ENCODE measurements at places on chromosomes 3 and 15.

DNA sequence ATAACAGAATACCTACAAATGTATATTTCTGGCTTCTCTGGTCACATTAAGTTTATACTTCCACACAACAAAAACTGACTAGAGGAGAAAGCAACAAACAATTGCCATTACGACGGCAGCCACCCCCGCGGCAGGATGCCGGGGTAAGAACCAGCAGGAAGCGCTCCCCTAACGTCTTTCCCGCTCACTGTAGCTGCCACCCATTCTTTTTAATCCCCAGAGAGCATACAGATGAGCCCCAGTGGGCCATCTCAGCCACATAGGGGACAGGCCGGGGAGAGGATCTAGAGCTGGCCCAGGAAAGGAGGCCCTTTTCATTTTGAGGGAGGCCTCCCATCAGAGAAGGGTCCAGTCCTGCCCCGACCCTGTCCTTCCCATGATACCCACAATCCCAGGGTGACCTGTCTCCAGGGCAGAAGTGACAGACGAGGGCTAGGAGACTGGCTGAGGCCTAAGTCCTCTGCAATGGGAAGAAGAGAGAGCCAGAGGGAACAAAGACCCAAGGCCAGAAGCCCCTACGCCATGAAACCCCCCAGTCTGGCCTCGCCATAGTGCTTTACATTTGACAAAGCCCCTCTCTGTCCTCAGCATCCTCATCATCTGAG, 3.6 kb upstream of the CALML4 start:
- DNase-seq = no peak

DNA sequence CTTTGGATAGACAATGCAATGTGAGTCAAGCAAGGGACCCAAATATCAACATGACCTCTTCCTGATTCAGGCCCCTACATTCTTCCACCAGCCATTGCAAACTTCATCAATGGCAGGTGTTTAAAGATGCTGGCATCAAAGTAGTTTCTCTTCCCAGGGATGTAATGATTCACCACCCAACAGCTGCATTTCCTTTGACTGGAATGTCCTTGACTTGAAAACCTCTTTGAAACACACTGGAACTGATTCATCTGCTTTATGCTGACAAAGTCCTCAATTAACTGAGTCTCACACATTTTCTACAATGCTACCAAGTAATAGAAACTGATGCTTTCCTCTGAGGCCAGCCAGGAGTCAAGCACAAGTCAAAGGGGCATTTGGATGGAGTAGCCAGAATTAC, 385.5 kb downstream of the GBE1 start:
- no peak for DNase-seq

DNA sequence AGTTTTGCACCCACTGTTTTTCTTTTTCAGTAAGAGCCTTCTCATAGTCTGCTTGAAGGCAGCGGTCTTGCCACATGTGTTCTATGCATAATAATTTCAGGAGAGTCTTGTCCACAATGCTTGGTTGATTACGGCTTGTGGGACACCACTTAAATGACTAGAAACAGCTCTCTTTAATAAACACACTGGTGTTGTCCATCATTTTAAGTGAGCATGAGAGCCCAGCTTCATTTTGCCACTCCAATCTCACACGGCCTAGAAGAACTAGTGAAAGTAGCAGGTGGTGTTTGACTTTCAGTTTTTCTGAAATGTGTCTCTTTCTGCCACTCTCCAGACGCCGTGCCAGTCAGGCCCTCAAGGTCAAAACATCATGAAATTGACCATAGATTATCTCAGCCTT, 292.1 kb downstream of the LPP start:
- DNase-seq = no peak

DNA sequence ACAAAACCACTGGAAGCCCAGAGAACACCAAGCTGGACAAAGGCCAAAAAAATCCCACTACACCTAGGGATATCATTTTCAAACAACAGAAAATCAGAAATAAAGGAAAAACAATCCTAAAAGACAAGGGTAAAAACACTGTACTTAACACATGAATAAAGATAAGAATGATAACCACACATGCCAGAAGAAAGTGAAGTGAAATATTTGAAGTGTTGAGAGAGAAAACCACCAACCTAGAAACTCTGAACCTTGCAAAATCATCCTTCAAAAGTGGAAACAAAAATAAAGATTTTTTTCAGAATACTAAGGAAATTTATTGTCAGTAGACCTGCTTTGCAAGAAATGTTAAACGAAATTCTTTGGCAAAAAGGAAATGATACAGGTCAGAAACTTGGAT, 45.1 kb downstream of the KPNA1 start:
- DNase-seq = no peak

GRCh38 chr15:38877471-38877870, 312.9 kb upstream of the RASGRP1 start:
- DNase-seq = no peak

DNA sequence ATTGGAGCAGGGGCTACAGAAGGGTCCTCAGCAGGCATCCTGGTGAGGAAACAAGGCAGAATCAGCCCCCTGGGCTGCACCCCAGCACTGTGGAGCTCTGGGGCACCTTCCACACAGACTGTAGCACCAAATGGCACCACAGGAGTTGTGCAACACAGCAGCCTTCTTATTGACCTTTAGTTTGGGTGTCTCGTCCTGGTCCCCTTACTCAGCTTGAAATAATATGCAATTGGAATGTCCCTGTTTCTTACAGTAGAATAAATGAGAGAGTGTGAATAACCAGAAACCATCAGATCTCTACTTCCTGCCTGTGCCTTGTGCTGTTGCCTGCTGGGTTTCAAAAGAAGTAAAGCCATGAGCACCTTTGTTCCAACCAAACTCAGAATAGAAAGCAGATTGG, 44.5 kb downstream of the RPLP1 start:
- no peak for DNase-seq

GRCh38 chr3:146283781-146284445, 33.0 kb upstream of the PLSCR4 start:
- no peak for DNase-seq

GRCh38 chr15:82568986-82569385, 28.7 kb upstream of the RPS17 start:
- DNase-seq = no peak

DNA sequence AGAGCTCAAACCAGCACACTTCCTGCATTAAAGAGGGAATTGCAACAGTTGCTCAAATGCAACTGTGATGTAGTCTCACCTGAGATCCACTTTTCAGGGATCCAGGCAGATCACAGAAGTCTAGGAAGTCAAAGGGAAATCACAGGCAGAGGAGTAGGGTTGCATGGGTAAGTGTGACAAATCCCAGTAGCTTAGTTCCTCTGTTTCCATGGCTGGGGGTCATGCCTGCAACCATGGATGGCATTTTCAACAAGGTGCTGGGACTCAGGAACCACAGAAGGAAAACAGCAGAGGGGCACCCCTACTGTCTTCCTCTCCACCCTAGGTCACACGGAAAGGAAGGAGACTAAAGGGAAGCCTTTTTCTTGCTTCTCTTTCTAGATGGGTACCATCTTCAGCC, 36.5 kb upstream of the ARNT2 start:
- DNase-seq = no peak

DNA sequence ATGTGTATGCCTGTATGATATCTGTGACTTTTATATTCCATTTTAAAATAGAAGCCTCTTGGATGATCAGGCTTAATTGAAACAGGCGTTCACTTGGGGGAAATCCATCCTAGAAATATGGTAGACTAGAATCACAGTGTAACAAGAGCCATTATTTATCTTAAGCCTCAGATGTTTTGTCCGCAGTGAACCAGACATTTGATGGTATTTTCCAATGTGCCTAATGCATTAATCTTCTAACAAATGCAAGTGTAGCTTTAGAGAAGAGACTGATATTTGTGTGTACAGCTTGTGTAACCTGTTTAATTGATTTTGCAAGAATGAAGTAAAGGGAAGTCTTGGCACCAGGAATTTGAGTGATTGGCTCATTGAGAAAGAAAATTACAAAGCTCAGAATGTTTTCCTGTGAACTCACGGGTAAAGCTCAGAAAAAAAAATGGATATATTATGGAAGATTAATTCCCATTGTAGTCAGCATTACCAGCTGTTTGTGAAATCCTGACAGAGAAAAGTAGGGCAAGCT, 155.7 kb downstream of the SV2B start:
- no peak for DNase-seq
